ENCODE measurements at places on chromosomes 1 and 21.
A peak's percentile ranks its signal among the peaks of the same experiment; 100 is the strongest.

- DNase-seq = no peak
These were observed 12.7 kb upstream of the PLCH2 start for GRCh38 chr1:2463396-2463795.

DNA sequence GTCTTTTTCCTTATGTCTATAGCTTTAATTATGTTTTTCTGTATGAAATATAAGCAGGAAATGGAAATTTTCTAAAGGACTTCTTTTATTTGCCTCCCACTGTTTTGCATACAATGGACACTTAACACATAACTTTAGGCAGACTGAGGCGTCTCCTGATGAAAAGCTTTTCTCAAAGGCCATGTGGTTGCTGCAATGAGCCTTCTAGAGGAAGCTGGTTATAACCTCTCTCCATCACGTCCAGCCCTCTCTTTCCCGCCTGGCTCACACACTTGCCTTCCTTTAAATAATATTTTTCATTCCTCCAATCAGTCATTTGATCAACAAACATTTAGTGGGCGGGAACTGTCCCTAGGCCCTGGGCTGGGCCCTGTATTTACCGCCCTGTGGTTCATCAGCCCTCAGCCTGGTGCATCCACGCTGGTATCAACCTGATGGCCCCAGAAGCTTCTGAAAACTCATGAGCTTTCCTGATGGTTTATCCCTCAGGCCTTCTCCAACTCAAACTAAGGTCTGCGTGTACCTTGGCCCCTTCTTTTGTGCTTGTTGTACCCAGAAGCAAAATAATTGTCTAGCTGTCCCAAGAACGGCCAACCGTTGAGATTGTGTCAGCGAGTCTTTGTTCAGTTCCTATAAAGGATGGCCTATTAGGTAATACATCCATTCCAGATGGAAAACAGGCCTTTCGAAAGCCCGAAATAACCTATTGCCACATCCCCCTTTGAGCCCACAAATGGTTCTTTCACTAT, 75.3 kb upstream of the LYST start:
- no peak for DNase-seq

GRCh38 chr1:185244015-185244747, 72.9 kb downstream of the IVNS1ABP start:
- no peak for DNase-seq

- DNase-seq = no peak
These were observed 227.1 kb downstream of the GRIK3 start for GRCh38 chr1:36807262-36807661.

GRCh38 chr1:204435872-204436271, 24.3 kb upstream of the PPP1R15B start:
- no peak for DNase-seq

GRCh38 chr1:201721082-201722049, 107.6 kb upstream of the IPO9 start:
- DNase-seq = peak; percentile 53

GRCh38 chr1:168520052-168520751, 23.6 kb downstream of the XCL2 start:
- DNase-seq = no peak

DNA sequence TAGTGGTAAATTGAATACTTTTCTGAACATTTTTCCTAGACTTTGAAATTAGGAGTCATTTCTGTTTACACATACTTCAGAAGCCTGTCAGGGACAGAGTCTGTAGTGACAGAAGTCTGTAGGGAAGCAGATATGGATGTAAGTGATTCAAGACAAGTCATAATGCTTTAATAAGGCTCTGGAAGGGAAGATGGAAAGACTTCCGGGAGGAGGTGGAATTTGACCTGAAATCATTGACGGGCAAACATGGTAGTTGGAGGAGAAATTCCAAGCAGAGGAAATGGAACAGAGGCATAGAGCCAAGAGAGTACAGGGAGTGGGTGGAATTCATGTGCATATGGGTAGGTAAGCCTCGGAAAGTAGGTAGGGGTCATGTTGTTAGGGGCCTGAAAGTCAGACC, 22.5 kb downstream of the CAMTA1 start:
- DNase-seq = no peak

- no peak for DNase-seq
These were observed 144.7 kb downstream of the APP start for GRCh38 chr21:26025536-26026512.

GRCh38 chr1:152962876-152963415, 7.5 kb upstream of the SPRR4 start:
- DNase-seq = no peak

- DNase-seq = no peak
These were observed 45.2 kb downstream of the NENF start for GRCh38 chr1:212477680-212478466.
